ENCODE measurements at places on chromosomes 6 and 20.
A peak's percentile ranks its signal among the peaks of the same experiment; 100 is the strongest.

GRCh38 chr20:6784210-6784631 lies 16.7 kb downstream of the BMP2 start:
- no peak for DNase-seq

DNA sequence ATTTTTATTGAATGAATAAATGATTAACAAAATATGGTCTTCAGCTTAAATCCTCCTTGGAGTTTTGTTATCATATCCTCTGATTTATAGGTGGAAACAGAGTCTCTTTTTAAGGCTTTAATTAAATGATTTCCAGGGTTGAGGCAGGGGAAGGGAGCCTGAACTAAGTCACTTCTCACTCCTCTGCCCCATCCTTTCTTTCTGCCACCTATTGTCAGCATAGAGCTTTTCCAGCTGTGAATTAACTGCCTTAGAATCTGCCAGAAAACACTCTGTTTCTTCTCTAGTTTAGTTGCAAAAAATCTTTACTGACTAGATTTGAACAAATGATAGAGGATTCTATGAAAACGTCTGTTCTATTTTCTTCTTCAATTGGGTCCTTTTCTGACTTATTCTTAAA lies 9.8 kb downstream of the OGFRL1 start:
- no peak for DNase-seq

- DNase-seq, result peak; percentile 36
These were observed 7.3 kb upstream of the YTHDF1 start for GRCh38 chr20:63223121-63223825.

GRCh38 chr20:24955045-24955444 lies 6.0 kb downstream of the CST7 start:
- DNase-seq, result peak; percentile 77

DNA sequence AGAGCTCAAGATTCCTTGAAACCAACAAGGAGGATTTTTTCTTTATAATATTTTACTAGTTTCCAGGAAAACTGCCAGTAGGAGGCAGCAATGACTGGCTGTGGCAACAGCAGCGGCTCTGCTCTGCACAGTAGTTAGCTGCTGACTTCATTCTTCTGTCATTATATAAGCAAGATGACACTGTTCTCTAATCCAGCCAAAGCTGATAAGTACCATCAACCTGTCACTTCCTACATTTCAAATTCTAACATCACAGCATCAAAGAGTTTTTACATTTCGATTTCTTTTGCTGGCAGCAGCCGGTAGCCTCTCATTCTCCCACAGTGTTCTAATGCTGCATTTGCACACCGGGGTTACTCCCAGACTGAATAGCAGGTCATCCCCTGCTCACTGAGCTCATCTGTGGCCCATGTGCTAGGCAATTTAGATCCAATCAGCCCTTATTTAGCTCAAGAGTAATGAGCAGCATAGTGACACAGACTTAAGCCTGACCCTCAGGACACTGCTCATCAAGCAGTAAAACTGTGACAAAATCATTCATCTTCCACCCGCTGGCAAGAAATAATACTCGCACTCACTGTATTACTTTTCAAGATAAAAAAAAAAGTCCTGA lies 67.8 kb downstream of the MMS22L start:
- peak; percentile 12 for DNase-seq

- DNase-seq, result no peak
These were observed 89.0 kb downstream of the SLX4IP start for GRCh38 chr20:10524034-10524476.

DNA sequence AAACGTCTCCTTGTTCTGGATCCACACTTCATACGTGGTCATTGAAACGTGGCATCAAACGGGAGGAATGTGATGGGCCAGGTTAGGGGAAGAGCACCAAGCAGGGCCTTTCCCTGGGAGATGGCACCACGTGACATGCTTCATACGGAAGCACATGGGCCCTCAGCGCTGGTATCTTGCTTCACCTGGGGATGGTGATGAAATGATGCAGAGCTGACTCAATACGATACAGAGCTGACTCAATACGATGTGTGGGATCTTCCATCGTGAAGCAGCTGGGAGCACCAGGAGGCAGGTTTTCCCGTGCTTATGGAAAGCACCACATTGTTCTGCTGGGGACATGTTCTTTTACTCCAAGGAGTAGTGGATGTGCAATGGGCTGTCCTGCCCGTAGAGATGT lies 22.5 kb upstream of the TAGAP start:
- DNase-seq, result no peak

DNA sequence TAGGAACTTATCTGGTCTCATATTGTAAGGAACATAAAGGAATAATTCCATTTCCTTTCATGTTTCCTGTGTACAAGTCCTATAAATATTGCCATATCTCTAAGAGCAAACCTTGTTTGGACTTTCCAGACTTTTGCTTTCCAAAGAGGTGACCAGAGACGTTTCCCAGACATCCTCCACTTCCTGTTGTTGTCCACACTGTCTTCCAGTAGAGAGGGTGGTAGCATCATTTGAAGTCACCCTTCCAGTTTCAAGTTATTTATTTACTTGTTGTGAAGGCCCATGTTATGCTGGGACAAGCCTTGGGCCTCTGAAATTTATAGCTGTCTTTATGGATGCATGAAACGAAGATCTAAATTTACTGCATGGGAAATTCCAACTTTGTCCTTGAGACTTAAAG lies 10.6 kb upstream of the TGM3 start:
- DNase-seq, result no peak

- no peak for DNase-seq
These were observed 24.9 kb downstream of the SASH1 start for GRCh38 chr6:148367411-148368024.

GRCh38 chr6:1485678-1486077 lies 96.3 kb downstream of the FOXF2 start:
- DNase-seq, result no peak

- no peak for DNase-seq
These were observed 18.1 kb downstream of the TUBB2B start for GRCh38 chr6:3209114-3210023.

GRCh38 chr20:47765271-47765670 lies 20.0 kb downstream of the SULF2 start:
- no peak for DNase-seq

GRCh38 chr20:22555791-22556564 lies 28.4 kb downstream of the FOXA2 start:
- no peak for DNase-seq
